ENCODE measurements at places on chromosomes 2 and 18. TPM values are rescaled to one million over a fixed set of nuclear protein-coding genes. Genes with fewer than 3 reads are reported as not detected.

DNA sequence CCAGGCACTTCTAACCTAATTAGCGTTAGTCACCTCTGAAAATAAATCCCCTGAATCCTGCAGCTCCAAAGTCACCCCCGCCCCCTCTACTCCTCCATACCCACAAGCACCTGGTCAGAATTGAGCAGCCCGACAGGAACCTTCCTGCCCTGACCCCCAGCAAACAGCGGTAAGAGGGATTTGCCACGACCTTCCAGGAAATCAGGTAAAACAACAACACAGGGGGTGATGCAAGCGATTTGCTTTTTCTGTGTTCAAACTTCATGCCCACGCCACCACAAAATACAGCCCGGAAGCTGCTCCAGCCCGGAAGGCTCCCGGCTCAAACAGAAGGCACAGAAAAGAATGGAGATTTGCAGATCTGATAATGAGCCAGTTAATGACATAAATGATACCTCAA lies 367.1 kb downstream of the GPD2 start:
- H3K36me3 ChIP-seq, result no peaks in the 10 kb centered on the region
- no peak for DNase-seq
- peaks cover 3% of the 10 kb centered on the region for H3K27me3 ChIP-seq
- H3K27ac ChIP-seq, result no peak overlapping the region
- no peak overlapping the region for H3K4me3 ChIP-seq

DNA sequence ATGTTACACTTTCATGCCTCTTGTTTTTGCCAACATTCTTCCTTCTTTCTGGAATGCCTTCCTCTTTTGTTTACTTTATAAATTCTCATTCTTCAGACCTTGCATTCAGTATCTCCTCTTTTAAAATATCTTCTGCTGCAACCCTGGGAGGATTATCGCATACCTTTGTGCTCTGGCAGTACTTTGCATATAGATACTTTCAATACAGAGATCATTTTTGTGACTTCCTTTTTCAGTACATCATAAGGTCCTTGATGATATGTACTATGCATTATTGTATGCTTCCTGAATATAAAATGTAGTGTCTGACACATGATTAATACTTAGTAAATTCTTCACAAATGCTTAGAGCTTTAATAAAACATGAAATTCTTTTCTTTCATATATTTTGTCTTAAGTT lies 538.7 kb downstream of the TRIB2 start:
- no peaks in the 10 kb centered on the region for H3K27me3 ChIP-seq
- no peaks in the 10 kb centered on the region for H3K36me3 ChIP-seq
- no peaks in the 10 kb centered on the region for H3K4me1 ChIP-seq
- no peak overlapping the region for H3K27ac ChIP-seq

- peak; percentile 54 for DNase-seq
- H3K27me3 ChIP-seq, result no peaks in the 10 kb centered on the region
- no peak overlapping the region for H3K27ac ChIP-seq
- H3K4me1 ChIP-seq, result no peaks in the 10 kb centered on the region
Observed at GRCh38 chr2:119753041-119753929, 6.4 kb upstream of the PTPN4 start.

DNA sequence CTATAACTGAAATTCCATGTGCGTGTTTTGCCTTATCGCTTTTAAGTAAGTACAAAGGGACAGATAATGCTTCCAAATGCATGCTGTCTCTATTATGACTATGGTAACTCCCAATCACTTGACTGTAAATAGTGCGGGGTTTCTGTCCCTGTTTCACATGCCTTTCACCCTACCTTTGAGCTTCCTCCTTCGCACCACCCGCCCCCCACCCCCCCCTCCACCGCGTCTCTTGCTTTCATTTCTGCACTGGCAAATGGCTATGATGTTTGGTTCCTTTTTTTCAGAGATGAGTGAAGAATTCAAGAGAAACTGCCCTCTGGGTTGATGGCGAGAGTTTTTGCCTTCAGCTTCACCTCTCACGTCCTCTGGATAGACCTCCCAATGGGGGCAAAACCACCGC lies 25.0 kb upstream of the SPP2 start:
- peak overlapping the region; percentile 13 for H3K4me3 ChIP-seq
- no peaks in the 10 kb centered on the region for H3K27me3 ChIP-seq
- H3K27ac ChIP-seq, result no peak overlapping the region
- no peaks in the 10 kb centered on the region for H3K36me3 ChIP-seq
- no peaks in the 10 kb centered on the region for H3K4me1 ChIP-seq

DNA sequence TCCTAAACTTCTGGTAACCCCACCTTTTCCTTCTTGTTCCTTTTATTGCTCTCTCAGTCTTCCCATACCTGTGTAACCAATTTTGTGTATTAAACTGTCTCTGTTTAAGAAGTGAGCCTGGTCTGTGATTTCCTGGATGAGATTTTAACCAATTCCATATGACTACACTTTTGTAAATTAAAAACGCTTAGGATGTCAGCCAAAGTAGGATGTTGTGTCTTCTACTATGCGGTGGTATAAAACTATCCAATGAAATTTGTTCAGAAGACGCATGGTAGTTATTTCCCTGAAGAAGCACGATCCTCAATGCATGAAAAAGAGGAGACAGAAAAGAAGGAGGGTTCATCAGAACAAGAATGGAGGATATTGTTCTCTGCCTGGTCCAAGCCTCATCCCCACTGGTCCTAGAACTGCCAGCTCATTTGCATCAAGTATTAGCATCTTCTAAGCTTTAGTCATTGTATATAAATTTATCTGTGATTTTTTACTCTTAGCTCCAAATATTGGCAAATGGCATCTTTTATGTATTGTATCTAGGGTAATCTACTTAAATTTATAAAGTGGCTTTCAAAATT lies 127.4 kb downstream of the TGIF1 start:
- H3K4me1 ChIP-seq, result no peaks in the 10 kb centered on the region
- H3K27me3 ChIP-seq, result no peaks in the 10 kb centered on the region
- DNase-seq, result no peak
- H3K27ac ChIP-seq, result no peak overlapping the region
- H3K36me3 ChIP-seq, result no peaks in the 10 kb centered on the region
- H3K4me3 ChIP-seq, result no peak overlapping the region

- no peak overlapping the region for H3K27ac ChIP-seq
- no peak overlapping the region for H3K4me3 ChIP-seq
- H3K27me3 ChIP-seq, result no peaks in the 10 kb centered on the region
- no peaks in the 10 kb centered on the region for H3K36me3 ChIP-seq
Observed at GRCh38 chr2:237147317-237147716, 61.6 kb downstream of the COPS8 start.

GRCh38 chr2:237591141-237591881 lies 777 bp upstream of the RAB17 start:
- no peaks in the 10 kb centered on the region for H3K36me3 ChIP-seq
- H3K4me3 ChIP-seq, result no peak overlapping the region
- H3K27me3 ChIP-seq, result peaks cover 2% of the 10 kb centered on the region

DNA sequence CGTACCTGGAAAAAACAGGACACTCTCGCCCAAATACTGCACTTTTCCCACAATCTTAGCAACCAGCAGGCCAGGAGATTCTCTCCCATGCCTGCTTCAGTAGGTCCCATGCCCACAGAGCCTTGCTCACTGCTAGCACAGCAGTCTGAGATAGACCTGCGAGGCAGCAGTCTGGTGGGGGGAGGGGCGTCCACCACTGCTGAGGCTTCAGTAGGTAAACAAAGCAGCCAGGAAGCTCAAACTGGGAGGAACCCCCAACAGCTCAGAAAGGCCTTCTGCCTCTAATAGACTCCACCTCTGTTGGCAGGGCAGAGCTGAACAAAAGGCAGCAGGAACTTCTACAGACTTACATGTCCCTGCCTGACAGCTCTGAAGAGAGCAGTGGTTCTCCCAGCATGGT lies 1202.8 kb upstream of the ACVR2A start:
- H3K27ac ChIP-seq, result no peak overlapping the region
- H3K27me3 ChIP-seq, result no peaks in the 10 kb centered on the region
- DNase-seq, result no peak
- no peak overlapping the region for H3K4me3 ChIP-seq

- no peaks in the 10 kb centered on the region for H3K27me3 ChIP-seq
- DNase-seq, result no peak
- peak overlapping the region; percentile 9 for H3K27ac ChIP-seq
- H3K36me3 ChIP-seq, result no peaks in the 10 kb centered on the region
- peaks cover 8% of the 10 kb centered on the region for H3K4me1 ChIP-seq
Observed at GRCh38 chr2:9782197-9782719, 61.0 kb upstream of the TAF1B start.

GRCh38 chr2:234193977-234194563 lies 143.6 kb downstream of the SPP2 start:
- DNase-seq, result no peak
- no peaks in the 10 kb centered on the region for H3K4me1 ChIP-seq
- H3K27ac ChIP-seq, result no peak overlapping the region
- no peaks in the 10 kb centered on the region for H3K36me3 ChIP-seq

DNA sequence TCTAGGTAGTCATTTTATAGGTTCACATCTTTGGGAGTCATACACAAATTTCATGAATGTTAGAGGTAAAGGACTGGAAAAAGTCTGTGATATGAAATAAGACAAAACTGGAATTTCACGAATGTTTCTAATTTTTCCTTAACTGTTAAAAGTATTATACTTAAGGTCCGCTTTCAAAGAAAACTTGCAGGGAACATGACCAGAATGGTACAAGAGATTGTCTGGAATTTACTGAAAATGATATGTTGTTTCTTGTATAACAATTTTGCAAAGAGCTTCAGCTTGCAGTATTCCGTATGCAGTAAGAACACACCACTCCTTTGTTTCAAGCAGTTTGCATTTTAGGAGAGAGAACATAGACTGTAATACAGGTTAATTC lies 1.6 kb downstream of the DDX1 start:
- no peak overlapping the region for H3K4me3 ChIP-seq
- H3K36me3 ChIP-seq, result peaks cover 12% of the 10 kb centered on the region
- peaks cover 8% of the 10 kb centered on the region for H3K4me1 ChIP-seq
- no peaks in the 10 kb centered on the region for H3K27me3 ChIP-seq

DNA sequence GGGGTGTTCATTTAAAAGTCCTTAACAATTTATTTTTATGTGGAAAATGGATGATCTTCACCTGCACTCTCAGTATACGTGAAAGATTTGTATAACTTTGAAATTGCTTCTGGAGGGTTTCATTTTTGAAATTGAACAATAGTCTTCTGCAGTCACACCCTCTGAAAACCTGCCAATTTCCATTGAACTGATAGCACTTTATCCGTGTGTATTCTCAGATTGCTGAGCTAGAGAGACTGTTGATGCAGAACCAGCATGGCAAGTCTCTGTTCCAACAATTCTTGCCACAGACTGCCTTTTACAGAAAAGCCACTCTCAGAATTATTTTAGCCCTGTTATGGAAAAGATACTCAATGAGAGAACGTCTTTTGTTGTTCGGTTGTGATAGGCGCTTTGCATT lies 6.6 kb upstream of the GULP1 start:
- H3K36me3 ChIP-seq, result no peaks in the 10 kb centered on the region
- H3K27ac ChIP-seq, result no peak overlapping the region
- H3K4me3 ChIP-seq, result no peak overlapping the region
- peak; percentile 4 for DNase-seq
- H3K4me1 ChIP-seq, result no peaks in the 10 kb centered on the region

- H3K27ac ChIP-seq, result no peak overlapping the region
- no peaks in the 10 kb centered on the region for H3K36me3 ChIP-seq
- no peak overlapping the region for H3K4me3 ChIP-seq
- H3K4me1 ChIP-seq, result no peaks in the 10 kb centered on the region
- peaks cover 21% of the 10 kb centered on the region for H3K27me3 ChIP-seq
Observed at GRCh38 chr18:78992041-78993011, 12.7 kb downstream of the SALL3 start.

DNA sequence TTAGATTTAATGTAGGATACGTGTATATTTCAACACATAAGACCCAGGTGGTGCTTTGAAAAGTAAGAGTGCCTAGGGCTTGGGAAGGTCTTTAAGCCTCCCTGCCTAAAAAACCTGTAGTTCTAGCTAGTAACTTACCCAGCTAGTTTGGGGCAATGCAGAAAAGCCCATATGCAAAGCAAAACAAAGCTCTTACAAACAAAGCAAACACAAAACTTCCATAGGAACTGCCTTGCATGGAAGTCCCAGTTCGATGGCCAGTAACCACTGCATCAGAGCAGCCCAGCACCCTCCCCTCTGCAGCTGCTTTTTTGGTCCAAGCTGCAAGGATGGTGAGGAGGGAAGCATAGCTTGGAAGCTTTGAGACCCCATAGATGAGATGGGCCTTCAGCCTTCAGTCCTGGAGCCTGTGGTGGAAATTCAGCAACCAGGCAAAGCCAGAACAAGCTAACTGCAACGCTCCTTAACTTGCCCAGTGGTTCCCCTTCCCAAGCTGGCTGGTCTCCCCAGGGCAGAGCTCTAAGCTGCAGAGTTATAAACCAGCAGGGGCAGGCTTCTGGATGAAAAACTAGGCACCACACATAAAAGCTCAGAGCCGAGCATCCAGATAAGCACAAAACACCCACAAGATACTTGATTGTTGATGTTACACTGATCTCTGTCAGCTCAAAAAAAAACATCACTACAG lies 16.2 kb downstream of the C2orf76 start:
- H3K36me3 ChIP-seq, result no peaks in the 10 kb centered on the region
- peaks cover 2% of the 10 kb centered on the region for H3K4me1 ChIP-seq
- H3K4me3 ChIP-seq, result no peak overlapping the region

- H3K27me3 ChIP-seq, result no peaks in the 10 kb centered on the region
- DNase-seq, result peak; percentile 23
- H3K4me1 ChIP-seq, result no peaks in the 10 kb centered on the region
- no peaks in the 10 kb centered on the region for H3K36me3 ChIP-seq
- H3K27ac ChIP-seq, result no peak overlapping the region
Observed at GRCh38 chr2:207722773-207723424, 11.5 kb downstream of the CCNYL1 start.

- no peaks in the 10 kb centered on the region for H3K36me3 ChIP-seq
- no peak overlapping the region for H3K4me3 ChIP-seq
- DNase-seq, result no peak
- H3K4me1 ChIP-seq, result peaks cover 37% of the 10 kb centered on the region
- no peak overlapping the region for H3K27ac ChIP-seq
- H3K27me3 ChIP-seq, result peaks cover 16% of the 10 kb centered on the region
Observed at GRCh38 chr2:8673381-8673780, 8.5 kb upstream of the ID2 start.

- no peak overlapping the region for H3K4me3 ChIP-seq
- peak; percentile 38 for DNase-seq
- H3K4me1 ChIP-seq, result no peaks in the 10 kb centered on the region
- H3K36me3 ChIP-seq, result peaks cover 7% of the 10 kb centered on the region
Observed at GRCh38 chr18:67509741-67510391, 6.7 kb downstream of the DSEL start.

FLACC1 gene
- 2.3 TPM for total RNA-seq

NXPH2 gene
- total RNA-seq, result 10.6 TPM

HRH4 gene
- 0.09 TPM for total RNA-seq

PID1 gene
- 27.4 TPM for total RNA-seq

BOLL gene
- total RNA-seq, result 0.62 TPM

CRYGC gene
- total RNA-seq, result not detected

CNTNAP5 gene
- total RNA-seq, result 0.13 TPM

MBOAT2 gene
- 59.9 TPM for total RNA-seq

MYOM1 gene
- 377 TPM for total RNA-seq

CACNB4 gene
- total RNA-seq, result 7.2 TPM

ADI1 gene
- 48.5 TPM for total RNA-seq

NRP2 gene
- 19.9 TPM for total RNA-seq

LIMS2 gene
- 7.7 TPM for total RNA-seq

TSPYL6 gene
- 0.04 TPM for total RNA-seq

DSG2 gene
- 2.3 TPM for total RNA-seq

Data from muscle of leg (tissue), 16 donors.